AG04449 (cell line): ENCODE measurements at places on chromosomes 16 and 17.

DNA sequence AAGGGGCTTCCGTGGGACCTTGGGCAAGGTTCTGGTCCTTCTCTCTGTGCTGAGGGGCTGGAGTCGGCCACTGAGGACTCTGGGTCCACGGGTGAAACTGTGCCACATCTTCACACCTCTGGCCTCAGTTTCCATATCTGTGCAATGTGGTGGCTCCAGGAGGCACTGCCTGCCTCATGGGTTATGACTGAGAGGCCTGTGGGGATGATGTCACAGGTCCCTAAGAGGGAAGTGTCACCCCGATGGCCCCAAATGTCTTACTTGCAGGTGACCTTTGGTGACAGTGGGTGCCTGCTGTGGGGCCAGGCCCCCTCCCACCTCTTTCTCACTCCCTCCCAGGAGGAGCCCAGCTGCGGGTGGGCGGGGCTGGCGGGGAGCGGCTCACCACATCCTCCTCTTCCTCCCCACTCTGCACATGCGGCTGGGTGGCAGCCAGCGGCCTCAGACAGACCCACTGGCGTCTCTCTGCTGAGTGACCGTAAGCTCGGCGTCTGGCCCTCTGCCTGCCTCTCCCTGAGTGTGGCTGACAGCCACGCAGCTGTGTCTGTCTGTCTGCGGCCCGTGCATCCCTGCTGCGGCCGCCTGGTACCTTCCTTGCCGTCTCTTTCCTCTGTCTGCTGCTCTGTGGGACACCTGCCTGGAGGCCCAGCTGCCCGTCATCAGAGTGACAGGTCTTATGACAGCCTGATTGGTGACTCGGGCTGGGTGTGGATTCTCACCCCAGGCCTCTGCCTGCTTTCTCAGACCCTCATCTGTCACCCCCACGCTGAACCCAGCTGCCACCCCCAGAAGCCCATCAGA is at the start of gene IL21R:
IL21R (plus strand) TSS at position 407 of the 801 bp plus-strand sequence. CDS start 27,898 bp downstream, outside the sequence.
- no peak for DNase-seq

DNA sequence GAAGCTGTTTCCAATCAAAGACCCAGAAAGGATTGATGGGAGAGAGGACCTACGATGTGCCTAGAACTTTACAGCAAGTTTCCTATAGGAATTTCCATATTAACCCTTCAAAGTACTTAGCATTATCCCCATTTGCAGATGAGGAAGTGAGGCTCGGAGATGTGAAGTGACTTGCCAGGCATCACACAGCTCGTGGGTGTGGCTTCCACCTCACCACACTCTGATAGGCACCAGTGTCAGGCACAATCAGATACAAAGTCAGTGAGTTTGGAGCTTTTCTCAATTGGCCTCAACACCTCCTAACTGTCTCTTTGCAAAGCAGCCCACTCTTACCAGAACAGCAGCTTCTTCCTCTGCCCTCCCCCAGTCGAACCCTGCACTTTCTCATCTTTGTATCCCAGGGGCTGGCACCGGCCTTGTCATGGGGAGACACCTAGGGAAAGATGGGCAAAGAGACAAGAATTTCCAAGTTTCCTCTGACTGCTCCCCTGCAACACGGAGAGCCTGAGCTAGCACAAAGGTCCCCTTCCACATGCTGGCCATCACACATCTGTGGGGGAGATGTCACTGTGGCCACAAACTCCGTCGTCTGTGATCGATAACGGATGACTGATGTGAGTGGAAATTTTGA is 37.4 kb upstream of the CCL1 start:
- no peak for DNase-seq

GRCh38 chr17:7478276-7479212 is 887 bp downstream of the ZBTB4 start:
- DNase-seq, result no peak

DNA sequence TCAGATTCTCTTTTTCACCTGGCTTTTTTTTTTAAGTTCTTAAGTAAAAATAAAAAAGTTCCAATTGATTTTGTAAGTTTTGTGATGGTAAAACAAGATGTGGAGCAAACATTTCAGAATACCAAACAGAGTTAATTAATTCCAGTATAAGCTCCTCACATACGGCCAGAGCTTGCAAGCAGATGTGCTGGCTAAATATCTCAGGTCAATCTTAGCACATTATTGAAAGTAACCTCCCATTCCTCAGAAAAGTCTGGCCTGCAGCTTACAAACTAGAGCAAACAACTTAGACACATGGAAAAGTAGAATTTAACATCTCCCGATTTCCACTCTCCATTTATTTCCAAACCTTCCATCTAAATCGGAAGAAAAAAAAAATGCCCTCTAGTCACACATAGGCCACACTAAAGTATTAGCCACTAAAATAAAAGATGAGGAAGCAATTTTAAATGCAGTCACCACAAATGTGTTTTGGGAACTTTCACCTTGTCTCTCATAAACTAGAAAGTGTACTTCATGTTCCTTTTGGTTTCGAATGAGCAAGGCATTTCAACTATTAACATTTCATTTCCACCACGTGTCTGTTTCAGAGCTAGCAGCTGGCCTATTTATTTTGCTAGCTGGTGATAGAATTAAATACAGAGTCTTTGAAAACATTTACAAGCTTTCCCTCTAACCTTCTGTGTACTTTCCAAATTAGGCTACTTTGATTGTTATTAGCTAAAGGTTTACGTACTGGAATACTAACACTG is 143.3 kb downstream of the STX8 start:
- no peak for DNase-seq

- DNase-seq, result no peak
Measured at GRCh38 chr16:81821436-81822128, 42.5 kb downstream of the PLCG2 start.

GRCh38 chr17:1731194-1731506 is 6.6 kb downstream of the WDR81 start:
- DNase-seq, result no peak
